ENCODE measurements at places on chromosomes 3 and 15.

DNA sequence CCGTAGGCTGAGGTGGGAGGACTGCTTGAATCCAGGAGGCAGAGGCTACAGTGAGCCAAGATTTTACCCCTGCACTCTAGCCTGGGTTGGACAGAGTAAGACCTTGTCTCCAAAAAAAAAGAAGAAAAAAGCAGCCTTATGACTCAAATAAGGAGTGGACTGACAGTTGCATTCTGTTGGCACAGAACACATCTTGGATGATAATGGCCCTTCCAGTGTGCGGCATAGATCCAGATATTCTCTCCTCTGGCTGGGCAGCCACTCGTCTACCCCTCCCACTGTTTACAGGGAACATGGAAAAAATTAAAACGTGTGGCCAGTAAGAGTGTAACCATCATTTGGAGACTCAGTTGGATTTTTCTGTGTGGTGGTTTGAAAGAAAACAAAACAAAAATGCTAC, 118.6 kb upstream of the RNF7 start:
- no peak for DNase-seq

DNA sequence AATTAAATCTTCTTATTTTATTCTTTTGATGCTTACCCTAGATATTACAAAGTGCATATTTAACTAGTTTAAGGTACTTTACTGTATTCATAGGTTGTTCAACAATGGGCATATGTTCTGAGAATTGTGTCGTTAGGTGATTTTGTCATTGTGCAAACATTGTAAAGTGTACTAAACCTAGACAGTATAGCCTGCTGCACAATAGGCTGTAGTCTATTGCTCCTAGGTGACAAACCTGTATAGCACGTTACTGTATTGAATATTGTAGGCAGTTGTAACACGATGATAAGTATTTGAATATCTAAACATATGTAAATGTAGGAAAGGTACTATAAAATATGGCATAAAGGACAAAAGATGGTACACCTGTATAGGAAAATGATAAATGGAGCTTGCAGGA, 100.7 kb downstream of the CACNA2D3 start:
- no peak for DNase-seq

- DNase-seq = no peak
These were observed 21.8 kb downstream of the LRRC31 start for GRCh38 chr3:169847896-169848295.

- DNase-seq = no peak
These were observed 40.6 kb upstream of the FXR1 start for GRCh38 chr3:180871901-180872300.

GRCh38 chr15:67843571-67844387, 3.9 kb upstream of the RNU6-1 start:
- no peak for DNase-seq

GRCh38 chr3:10471054-10471688, 34.2 kb downstream of the ATP2B2 start:
- DNase-seq = peak; percentile 69

DNA sequence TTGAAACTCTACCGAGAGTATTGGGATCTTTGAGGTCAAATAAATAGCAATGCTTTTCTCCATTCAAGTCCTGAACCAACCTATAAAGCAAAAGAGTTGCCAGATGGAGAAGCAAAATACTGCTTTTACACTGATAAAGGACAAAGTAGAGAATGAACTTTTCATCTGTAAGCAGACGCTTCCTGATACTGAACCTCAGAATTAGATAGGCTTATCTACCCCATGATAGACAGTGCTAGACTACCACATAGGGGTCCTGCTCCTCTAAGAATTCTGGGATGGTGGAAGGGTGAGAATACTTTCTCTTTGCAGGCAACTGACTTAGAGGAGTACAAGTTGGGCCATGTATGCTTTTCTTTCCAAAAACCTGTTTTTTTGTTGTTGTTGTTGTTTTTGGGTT, 9.5 kb downstream of the SAXO2 start:
- no peak for DNase-seq

GRCh38 chr3:66655671-66656070, 154.8 kb upstream of the LRIG1 start:
- DNase-seq = no peak

DNA sequence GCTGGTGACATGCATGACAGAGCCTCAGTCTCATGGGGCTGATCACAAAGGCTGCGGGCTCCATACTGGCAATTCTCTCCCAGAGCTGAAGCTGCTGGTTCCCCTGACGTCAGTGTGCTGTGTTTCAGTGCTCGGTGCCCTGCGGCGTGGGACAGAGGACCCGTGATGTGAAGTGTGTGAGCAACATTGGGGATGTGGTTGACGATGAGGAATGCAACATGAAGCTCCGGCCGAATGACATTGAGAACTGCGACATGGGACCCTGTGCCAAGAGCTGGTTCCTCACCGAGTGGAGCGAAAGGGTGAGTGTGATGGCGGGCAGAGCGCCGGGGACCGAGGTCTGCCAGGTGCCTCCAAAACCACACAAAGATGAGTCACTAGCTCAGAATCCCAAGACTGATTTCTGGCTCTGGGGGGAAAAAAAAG, 62.0 kb upstream of the NR2E3 start:
- no peak for DNase-seq

GRCh38 chr15:71545223-71545760, 265.1 kb upstream of the NR2E3 start:
- DNase-seq = no peak

- no peak for DNase-seq
These were observed 444.9 kb downstream of the LPP start for GRCh38 chr3:188598894-188599293.

DNA sequence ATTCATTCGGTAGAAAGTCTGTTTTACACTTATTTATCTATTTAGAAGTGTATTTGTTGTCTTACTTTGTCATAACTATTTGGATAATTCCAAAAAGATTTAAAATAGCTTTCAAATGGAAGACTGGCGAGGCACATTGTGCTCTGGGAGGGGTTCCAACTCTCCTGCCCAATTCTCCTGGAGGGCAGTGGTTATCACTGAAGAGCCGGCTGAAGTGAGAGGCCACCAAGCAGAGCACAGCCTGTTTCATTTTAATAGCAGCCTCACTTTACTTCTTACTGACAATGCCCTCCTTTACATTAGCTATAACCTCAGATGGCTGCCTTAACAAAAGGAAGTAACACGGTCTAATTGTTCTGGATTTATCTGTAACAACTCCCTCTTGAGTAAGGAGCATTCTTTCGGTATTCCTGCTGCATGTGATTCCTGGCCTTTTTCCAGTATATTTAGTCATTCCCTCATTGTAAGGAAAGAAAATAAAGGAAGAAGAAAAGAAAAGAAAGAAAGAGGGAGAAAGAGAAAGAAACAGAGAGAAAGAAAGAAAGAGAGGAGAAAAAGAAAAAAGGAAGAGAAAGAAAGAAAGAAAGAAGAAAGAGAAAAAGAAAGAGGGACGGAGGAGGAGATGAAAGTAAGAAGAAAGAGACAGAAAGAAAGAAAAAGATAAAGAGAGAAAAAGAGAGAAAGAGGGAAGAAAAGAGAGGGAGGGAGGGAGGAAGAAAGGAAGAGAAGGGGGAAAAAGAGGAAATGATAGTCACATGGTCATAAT, 339.8 kb upstream of the WNT5A start:
- no peak for DNase-seq

- DNase-seq = no peak
These were observed 101.7 kb downstream of the IGSF11 start for GRCh38 chr3:118932822-118933558.

DNA sequence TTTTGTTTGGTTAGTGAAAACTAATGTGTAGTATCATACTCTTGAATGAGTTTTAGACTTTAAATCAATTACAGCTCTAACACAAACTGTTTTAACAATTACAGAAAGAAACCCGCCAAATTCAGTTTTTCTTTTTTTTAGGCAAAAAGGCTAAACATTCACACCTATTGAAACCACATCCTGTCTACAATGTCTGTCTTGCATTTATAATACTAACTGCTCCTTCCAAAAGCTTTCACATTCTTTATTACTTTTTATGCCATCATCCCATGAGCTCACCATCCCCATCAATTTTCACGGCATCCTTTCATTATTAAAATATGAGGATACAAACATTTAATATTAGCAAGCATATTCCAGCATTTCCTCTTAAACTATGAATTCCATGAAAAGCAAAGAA, 593.3 kb downstream of the FOXP1 start:
- no peak for DNase-seq

DNA sequence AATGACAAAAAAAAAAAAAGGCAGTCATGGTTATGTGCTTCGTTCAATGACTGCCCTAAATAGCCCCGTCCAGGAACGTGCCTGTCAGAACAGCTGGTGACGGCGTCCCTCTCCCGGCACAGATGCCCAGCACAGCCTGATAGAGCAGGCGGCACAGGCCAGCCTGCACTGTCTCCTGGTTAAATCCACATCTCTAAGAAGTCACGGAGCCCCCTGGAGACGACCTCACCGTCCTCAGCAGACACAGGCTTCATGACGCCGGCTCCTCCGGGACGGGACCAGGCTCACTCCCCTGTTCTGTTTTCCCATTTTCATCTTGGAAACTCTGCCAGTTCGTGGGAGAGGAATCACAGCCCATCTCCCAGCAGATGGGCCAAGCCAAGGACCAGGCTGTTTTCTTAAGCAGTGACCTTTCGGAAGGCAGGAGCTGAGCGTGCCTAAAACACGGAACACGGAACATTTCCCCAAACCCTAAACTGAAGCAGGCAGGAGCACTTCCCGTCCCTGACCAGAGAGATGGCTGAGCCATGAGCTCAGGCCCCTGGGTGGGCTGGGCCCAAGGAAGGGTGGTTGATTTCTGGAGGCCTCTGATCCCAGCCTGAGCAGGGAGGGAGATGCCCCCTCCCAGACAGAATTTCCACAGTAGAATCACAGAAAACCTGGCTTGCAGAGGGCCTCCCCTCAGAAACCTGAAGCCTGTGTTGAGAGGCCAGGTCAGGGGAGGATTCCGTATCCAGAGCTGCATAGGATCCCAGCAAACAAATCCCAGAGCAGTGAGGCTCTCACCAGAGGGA, 35.9 kb downstream of the ADCY5 start:
- DNase-seq = no peak

- no peak for DNase-seq
These were observed 29.0 kb downstream of the CCDC80 start for GRCh38 chr3:112611752-112612515.

GRCh38 chr15:62524848-62525247, 359.8 kb upstream of the C2CD4B start:
- DNase-seq = no peak

- no peak for DNase-seq
These were observed 313.9 kb upstream of the CTNNB1 start for GRCh38 chr3:40885430-40885829.

All from SK-N-DZ (cell line).